ENCODE measurements at places on chromosomes 2 and 18.

- DNase-seq = no peak
Observed at GRCh38 chr2:236665572-236666118, 96.0 kb downstream of the ACKR3 start.

- DNase-seq = no peak
Observed at GRCh38 chr18:24006712-24007313, 7.7 kb upstream of the TTC39C start.

- DNase-seq = no peak
Observed at GRCh38 chr2:239891698-239892097, 133.4 kb downstream of the NDUFA10 start.

DNA sequence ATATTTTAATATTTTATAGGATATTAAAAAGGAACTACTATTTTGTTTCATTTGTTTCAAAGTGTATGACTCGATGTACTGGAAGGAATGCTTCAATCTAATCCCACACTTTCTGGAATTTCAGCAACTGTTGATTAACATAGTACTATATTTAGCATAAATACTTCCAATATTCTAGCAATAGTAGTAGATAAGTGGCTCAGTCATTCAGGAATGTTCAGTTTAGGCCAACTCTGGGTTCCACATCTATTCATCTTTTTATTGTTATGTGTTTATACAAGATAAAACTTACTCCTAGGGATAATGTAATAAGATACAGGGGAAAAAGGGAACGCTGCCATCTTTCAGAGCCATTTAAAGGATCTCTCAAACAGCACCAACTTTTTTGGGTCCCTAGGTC is 22.3 kb upstream of the ORC2 start:
- DNase-seq = no peak

- no peak for DNase-seq
Observed at GRCh38 chr2:224017957-224018356, 21.1 kb downstream of the SERPINE2 start.

DNA sequence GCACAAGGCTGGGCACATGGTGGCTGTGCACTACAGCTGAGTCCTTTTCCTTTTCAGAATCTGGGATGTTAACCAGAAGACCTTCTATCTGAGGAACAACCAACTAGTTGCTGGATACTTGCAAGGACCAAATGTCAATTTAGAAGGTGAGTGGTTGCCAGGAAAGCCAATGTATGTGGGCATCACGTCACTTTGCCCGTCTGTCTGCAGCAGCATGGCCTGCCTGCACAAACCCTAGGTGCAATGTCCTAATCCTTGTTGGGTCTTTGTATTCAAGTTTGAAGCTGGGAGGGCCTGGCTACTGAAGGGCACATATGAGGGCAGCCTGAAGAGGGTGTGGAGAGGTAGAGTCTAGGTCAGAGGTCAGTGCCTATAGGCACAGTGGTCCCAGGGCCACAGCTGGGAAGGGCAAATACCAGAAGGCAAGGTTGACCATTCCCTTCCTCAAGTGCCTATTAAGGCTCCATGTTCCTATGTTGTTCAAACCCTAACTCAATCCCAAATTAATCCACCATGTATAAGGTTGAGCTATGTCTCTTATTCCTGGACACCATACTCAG is 2.2 kb downstream of the IL1RN start:
- DNase-seq = no peak

GRCh38 chr2:215772634-215773563 is 240.5 kb downstream of the MREG start:
- DNase-seq = no peak

DNA sequence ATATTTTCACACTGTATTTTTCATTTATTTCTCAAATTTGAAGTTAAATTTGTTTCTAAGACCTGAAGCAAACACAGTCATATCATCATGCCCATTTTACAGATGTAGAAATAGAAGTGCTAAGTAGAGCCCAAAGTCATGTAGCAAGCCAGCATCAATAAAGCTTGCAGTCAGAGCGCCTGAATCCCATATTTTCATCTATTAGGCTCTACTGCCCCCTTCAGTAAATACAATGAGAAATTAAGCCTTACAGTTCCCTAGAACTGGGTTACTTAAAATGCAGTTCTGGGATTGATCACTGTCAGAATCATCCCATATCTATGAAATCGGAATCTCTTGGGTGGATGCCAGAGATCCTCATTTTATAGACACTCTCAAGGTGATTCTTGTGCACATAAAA is 419.9 kb downstream of the TGIF1 start:
- DNase-seq = no peak

DNA sequence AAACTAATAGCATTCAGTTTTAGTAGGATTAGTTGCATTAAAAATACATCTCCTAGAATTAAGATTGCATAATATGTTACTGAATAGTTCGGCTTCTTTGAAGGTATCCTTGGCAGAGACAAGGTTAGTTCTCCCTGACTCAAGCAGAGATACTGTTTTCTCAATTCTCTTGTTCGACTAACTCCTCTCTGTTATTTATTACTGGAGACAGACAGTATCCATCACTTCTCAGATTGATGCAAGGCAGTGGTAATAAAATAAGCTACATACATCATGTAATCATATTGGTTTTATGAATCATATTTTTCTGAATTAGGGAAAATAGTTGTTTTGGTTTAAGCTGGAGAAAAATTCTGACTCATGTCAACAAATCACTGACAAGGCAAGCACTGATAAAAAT is 134.8 kb downstream of the SLC8A1 start:
- no peak for DNase-seq

- no peak for DNase-seq
Observed at GRCh38 chr2:144988591-144988990, 468.7 kb upstream of the ZEB2 start.

All from effector memory CD4-positive, alpha-beta T cell (primary cell).